ENCODE measurements at places on chromosomes 11 and 22.

- no peak for DNase-seq
Measured at GRCh38 chr11:12569499-12570425, 104.5 kb upstream of the TEAD1 start.

DNA sequence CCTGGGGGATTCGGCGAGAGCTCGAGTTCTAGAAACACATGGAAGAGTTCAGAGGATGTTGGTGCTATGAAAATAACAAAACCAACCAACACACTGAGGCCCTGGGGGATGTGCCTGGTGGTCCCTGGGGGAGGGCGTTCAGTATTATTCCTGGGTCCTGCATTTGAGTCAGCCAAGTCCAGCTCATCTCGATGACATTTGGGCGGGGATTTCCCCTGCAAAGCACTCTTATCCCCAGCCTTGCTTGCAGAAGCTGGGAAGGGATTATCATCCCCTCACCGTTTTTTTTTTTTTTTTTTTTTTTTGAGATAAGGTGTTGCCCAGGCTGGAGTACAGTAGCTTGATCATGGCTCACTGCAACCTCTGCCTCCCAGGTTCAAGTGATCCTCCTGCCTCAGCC, 2.1 kb upstream of the SMIM38 start:
- no peak for DNase-seq

DNA sequence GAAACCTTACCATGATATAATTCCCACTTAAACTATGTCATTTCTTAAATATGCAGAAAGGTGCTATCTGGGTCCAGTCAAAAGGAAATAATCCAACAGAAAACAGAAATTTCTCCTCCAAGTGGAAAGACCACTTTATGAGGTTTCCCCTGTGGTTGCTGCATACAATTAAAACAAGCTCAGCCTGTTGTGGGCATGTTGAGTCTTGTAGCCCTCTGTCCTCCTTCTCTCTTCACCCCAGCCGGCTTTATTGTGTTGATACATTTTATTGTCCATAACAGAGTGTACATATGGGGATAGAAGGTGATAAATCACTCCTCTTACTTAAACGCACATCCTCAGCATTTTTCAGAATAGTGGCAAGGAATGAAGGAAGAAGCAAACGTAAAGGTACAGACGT, 126.0 kb upstream of the MTNR1B start:
- no peak for DNase-seq

DNA sequence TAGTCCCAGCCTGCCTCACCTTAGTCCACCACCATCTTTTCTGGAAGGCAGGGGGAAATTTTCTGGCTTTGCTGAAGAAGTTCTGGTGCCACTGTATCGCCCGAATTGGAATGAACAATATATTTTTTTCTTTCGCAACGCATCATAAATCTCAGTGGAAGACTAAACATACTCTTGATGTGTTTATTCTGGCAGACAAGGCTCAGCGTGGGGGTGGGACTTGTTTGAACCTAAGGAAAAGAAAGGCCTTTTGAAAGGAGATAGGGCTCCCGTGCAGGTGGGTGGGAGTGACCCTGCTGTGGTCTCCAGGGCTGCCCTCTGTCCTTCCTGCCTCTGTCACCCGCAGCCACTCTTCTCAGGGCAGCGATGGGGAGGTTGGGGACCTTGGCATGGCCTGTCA, 42.5 kb downstream of the CD82 start:
- no peak for DNase-seq

- no peak for DNase-seq
Measured at GRCh38 chr11:58546841-58547240, 28.8 kb downstream of the LPXN start.

DNA sequence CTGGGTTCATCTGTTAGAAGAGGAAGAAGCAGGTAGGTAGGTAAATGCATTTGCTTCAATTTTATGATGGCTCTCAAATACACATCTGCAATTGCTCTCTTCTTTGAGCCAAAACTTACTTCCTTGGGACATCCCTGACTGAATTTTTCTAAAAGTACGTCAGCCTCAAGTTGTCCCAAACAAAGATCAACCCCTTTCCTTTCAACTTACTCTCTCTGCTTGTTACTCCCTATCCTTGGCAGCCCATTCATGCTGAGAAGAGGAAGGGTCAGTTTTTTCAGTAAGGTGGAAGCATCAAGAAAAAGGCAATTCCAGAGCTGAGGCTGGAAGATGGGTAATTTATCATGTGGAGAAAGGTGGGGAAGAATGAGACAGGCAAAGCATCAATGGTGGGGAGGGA, 111.2 kb downstream of the LRRC32 start:
- DNase-seq, result no peak

GRCh38 chr11:95884376-95884775, 39.5 kb downstream of the MTMR2 start:
- DNase-seq, result no peak

GRCh38 chr11:131910523-131911387, 540.3 kb downstream of the NTM start:
- DNase-seq, result no peak

DNA sequence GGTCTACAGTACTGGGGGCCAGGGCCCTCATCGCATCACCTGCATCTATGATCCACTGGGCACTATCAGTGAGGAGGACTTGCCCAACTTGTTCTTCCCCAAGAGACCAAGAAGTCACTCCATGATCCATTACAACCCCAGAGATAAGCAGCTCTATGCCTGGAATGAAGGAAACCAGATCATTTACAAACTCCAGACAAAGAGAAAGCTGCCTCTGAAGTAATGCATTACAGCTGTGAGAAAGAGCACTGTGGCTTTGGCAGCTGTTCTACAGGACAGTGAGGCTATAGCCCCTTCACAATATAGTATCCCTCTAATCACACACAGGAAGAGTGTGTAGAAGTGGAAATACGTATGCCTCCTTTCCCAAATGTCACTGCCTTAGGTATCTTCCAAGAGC, 3.8 kb upstream of the PPFIBP2 start:
- DNase-seq, result no peak

- DNase-seq, result no peak
Measured at GRCh38 chr11:8194956-8195355, 26.1 kb upstream of the RIC3 start.

DNA sequence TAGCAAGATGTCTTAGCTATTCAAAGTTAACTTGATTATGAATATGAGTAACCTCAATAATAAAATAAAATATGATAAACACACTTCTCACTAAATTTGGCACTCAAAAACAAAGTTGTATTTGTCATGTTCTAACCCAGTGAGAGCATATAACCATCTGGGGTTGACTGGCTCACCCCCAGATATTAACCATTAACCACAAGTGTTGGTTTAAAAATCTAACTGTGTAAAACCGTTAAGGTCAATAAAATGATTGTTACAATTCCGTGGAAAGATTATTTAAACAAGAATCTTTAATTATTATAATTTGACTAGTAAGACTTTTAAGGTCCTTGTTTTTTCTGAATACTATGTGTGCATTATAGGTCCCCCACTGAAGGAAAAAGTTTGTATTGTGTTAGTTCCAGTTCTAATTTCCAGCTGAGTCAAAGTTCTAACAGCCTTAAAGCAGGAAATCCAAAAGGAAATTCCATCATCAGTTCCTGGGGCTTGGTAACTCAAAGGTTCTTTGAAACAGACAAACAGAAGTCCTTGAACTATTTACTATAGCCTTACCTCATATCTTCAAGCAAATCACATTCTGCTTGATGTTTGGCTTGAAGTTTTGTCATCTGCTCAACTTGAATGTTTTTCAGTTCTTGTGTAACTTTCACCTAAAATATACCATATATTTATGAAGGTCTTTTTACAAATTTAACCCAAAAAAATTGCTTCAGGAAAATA, 2.5 kb downstream of the FCHSD2 start:
- no peak for DNase-seq

- no peak for DNase-seq
Measured at GRCh38 chr22:31627223-31627731, 34.7 kb downstream of the PISD start.

GRCh38 chr22:27980424-27981148, 61.5 kb upstream of the PITPNB start:
- DNase-seq, result no peak

DNA sequence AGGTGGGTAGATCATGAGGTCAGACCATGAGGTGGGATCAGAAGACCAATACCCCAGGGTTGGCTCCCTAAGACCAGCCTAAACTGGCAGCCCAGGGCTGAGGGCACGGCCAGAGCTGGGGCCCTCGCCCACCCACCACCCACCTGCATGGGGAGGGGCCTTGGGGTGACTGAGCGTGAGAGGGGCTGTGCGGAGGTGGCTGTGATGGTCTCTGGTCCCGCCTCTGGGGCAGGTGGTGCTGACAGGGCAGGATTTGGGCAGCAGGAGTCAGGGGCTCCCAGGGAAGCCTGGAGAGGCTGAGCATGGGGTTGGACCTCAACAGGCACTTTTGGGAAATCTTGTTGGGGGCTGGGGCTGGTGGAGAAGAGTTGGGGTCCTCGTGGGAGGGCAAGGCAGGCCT, 39.8 kb upstream of the MUC5AC start:
- DNase-seq, result no peak

DNA sequence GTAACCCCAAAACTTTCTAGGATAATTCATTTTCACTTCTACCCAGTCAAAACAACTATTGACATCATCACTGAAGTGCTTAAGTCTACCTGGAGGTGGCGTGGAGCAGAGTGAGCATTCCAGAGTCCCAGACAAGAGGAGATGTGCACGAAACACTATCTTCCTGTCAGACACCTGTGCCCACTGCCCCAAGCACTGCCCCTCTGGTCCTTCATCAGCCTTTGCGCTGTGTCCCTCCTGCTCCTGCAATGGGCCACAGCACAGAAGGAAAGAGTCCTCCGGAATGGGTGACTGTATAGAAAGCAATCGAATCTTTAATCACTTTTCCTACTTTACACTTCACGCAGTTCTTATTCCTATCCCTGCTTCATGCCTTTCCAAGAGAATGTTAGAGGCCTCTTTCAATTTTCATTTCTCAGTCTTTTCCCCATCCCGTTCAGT, 512 bp upstream of the GRIA4 start:
- no peak for DNase-seq

DNA sequence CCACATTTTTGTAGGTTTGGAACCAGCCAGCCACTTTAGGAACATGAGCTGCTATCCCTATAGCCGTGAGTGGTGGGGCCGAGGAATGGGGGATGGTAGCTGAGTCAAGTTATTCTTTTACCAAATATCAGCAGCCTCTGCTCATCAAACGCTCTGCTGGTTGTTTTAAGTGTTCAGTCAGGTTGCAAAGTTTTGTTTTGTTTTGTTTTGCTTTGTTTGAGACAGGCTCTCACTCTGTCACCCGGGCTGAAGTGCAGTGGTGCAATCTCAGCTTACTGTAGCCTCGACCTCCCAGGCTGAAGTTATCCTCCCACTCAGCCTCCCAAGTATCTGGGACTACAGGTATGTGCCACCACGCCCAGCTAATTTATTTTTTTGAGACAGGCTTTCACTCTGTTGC, 14.4 kb downstream of the CABIN1 start:
- DNase-seq, result no peak

DNA sequence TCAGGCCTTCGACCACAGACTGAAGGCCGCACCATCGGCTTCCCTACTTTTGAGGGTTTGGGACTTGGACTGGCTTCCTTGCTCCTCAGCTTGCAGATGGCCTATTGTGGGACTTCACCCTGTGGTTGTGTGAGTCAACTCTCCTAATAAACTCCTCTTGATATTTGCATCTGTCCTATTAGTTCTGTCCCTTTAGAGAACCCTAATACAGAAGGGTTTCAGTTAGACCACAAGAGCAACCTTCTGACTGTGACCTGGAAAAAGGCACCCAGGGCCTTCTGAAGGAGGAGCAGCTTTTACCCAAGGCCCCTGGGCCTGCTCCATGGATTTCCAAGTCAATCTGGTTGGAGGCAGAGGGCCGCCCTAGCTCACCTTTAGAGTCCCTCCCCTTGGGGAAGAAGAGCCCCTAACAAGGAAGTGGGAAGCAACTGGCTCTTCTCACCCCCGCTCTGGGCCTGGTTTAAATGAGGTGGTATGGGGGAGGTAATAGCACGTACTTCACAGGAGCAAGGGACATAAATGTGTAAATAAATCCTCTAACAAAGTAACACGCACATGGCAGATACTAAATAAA, 11.2 kb upstream of the CHST1 start:
- no peak for DNase-seq

- DNase-seq, result no peak
Measured at GRCh38 chr11:36268337-36268985, 20.8 kb downstream of the COMMD9 start.

DNA sequence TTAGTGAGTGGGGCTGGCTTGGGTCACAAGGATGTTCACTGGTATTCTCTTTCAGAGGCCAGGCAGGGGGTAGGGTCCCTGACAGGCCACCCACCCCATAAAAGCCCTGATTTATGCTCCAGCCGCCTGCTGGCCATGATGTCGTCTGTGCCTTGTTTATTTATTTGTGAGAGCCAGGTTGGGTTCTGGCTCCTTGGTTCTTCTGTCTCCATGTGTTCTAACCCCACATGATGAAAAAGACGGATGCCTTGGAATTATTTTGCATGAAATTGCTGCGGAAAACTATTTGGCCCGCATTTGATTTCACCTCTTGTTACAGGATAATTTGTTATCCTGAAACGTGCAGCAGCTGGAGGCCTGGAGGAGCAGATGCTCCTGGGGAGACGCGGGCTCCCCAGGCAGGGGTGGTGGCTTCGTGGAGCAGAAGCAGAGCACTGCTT, 46.3 kb upstream of the WNT11 start:
- DNase-seq, result no peak

- no peak for DNase-seq
Measured at GRCh38 chr22:31960767-31961166, 16.4 kb downstream of the YWHAH start.

- DNase-seq, result peak; percentile 54
Measured at GRCh38 chr22:26589845-26590736, at the start of gene TPST2. Gene TPST2, minus strand, starts transcription at chr22:26590132. Its CDS starts 48,502 bp downstream, at chr22:26541630.

GRCh38 chr11:114130629-114131277, 71.2 kb downstream of the ZBTB16 start:
- DNase-seq, result no peak

- DNase-seq, result no peak
Measured at GRCh38 chr11:130533113-130533798, 84.8 kb downstream of the ADAMTS15 start.

- DNase-seq, result no peak
Measured at GRCh38 chr11:120738516-120739046, 227.0 kb downstream of the GRIK4 start.

- DNase-seq, result no peak
Measured at GRCh38 chr11:2320568-2321310, 18.9 kb downstream of the TSPAN32 start.

DNA sequence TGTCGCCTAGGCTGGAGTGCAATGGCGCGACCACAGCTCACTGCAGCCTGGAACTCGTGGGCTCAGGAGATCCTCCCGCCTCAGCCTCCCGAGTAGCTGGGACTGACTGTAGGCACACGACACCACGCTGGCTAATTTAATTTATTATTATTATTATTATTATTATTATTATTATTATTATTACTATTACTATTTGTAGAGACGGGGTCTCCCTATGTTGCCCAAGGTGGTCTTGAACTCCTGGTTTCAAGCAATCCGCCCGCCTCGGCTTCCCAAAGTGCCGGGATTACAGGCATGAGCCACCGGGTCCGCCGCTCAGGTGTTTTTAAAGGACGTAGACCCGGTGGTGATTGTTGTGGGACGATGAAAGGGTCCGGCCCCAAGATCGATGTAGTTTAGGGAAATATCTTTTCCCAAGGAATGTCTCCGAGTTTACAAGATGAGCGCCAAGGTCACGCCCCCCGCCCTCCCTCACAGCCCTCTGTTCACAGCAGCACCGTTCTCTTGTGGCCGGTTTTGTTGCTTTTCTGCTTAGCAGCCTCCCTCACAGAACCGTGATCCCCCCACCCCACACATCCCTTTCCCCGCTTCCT, 728 bp upstream of the POGLUT3 start:
- no peak for DNase-seq

GRCh38 chr11:63478896-63479295, 12.1 kb downstream of the PLAAT5 start:
- peak; percentile 23 for DNase-seq
